Pulmonary artery endothelial cell (primary cell): ENCODE measurements at places on chromosomes 11 and 22. TPM values are rescaled to one million over a fixed set of nuclear protein-coding genes. Genes with fewer than 3 reads are reported as not detected.

Gene LDHAL6A
- total RNA-seq: not detected in 2 replicates

Gene OR52J3
- total RNA-seq: not detected in 2 replicates

Gene FAR1
- total RNA-seq: 62.1 and 81.7 TPM in 2 replicates

Gene RASSF10
- 0.26 TPM in 1 of 2 replicates, not detected in the other for total RNA-seq

Gene POU2AF1
- not detected in 2 replicates for total RNA-seq

Gene BCR
- total RNA-seq: 131 and 165 TPM in 2 replicates

Gene GDPD4
- not detected in 2 replicates for total RNA-seq

DNA sequence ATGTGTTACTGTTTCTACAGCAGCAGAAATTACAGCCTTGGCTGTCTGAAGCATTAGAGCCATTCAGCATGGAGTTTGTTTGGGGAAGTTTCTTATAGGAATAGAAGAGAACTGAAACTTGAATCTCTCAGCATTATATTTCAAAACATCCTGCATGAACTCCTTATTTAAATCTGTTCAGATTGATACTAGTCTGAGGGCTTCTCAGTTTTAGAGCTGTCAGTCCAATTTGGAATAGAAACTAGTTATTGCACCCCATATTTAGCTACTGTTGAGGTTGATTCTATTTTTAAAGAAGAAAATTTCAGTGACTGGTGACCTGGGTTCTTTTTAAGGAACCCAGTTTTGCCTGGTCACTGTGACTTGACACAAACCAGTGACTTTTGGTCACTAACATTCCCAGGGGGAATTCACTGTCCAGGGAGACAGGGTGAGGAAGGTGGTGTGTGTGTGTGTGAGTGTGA, 126.0 kb upstream of the TTC12 start:
- no peak for DNase-seq

GRCh38 chr11:105960252-105961245, 61.5 kb downstream of the MSANTD4 start:
- no peak for DNase-seq

DNA sequence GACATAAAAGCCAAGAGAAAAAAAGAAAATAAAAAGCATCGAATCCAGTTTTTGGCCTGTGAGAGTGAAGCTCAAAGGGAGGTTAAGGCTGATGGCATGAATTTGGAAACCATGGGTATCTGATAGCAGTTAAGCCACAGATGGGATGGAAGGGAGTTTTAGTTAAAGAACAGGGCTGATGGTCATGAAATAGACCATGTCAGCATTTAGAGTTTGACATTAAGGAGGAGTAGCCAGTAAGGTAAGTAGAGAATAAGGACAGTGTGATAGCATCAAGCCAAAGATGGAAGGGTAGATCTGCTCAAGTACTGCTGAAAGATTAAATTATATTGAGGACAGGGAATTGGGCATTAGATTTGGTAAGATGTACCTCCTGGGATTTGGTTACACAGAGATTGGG, 826.5 kb downstream of the NTM start:
- DNase-seq: no peak

- DNase-seq: no peak
Observed at GRCh38 chr11:134660416-134660815, 248.4 kb upstream of the B3GAT1 start.

- DNase-seq: no peak
Observed at GRCh38 chr11:69962152-69962551, 116.0 kb upstream of the ANO1 start.

DNA sequence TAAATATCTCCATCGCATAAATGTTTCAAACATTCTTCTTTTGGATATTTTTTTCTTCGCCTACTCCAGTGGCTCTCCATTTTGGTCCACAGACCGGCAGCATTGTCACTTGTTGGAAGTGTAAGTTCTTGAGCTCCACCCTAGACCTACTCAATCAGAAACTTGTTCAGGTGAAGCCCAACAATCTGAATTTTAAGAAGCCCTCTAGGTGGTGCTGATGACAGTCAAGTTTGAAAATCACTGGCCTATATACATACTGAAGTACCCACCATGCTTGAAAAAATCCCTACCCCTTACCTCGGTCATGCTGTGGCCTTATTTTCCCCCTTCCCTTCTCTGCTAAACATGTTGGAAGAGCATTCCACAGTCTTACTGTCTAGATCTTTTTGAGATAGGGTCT, 10.2 kb upstream of the ACAT1 start:
- DNase-seq: no peak

DNA sequence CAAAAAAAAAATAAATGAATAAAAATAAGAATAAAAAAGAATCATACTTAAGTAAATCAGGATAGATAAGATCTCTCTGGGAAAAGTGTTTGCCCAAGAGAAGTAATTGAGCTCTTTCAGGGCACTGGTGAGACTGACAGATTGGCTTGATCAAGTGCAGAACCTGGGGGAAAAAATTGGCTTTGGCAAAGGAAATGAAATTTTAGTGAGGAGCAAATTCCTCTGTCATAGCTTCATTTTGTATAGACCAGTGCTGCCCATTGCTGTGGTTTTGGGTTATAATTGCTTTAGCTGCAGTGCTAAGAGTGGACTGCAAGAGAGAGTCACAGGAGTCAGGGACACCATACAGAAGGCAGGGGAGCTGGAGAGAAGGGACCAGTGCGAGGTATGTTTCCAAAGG, 35.7 kb downstream of the SFI1 start:
- DNase-seq: no peak

- peak; percentile 66 for DNase-seq
Observed at GRCh38 chr11:59106363-59107336, at the start of gene FAM111B. FAM111B (plus strand) TSS chr11:59107237; CDS start chr11:59109626, 2,389 bp downstream.

- no peak for DNase-seq
Observed at GRCh38 chr11:70111269-70112016, 33.3 kb downstream of the ANO1 start.

DNA sequence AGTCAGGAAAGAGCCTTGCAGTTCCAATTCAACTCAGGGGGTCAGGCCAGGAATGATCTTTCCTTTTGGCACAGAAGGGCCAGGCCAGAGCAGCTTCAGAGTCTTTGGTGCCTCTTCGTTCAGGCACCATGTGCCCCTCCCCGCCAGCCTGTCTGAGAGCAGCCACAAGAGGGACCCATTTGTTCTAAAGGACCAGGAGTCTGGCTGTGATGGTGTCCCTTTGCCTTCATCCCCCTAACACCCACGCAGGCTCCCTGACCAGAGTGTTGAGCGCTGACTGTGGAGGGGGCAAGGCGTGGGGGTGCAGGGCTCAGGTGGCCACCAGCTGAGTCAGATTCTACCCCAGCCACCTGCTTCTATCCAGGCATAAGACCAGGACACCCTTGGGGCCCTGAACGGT, 156.4 kb downstream of the TTC17 start:
- DNase-seq: no peak

DNA sequence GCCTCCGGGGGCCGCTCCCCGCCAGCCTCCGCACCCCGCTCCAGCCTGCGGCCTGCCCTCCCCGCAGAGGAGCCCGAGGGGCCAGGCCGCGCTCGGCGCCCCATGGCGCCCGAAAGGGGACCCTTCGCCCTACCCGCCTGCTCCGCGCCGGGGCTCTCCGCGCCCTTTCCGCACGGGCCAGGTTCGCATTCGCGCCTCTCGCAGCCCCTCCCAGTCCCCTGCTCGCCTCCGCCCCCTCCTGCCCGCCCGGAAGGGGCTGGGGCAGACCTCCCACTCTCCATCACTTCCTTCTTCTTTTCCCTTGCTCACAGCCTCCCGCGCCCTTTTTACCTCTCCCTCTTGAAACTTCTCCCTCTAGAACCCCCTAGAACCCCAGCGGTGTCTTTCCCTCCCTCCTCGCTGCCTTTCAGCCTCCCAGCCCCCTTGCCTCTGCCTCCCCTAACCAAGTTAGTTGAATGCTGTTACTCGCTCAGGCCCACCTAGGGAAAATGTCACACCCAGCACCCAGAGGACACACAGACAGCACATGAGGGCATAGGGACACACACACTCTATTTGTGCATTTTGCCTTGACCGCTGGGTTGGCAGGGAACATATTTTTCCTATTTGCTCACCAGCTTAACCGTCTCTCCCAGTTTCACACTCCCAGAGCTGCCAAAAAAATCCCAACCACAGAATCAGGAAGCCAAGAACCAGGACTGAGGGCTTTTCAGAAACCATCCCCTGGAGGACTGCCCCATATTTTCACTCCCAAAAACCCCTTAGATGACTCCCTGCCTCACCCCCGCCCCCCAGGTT, at the start of gene SLC43A3:
SLC43A3 (minus strand) TSS at position 193 of the 798 bp plus-strand sequence. CDS start 949 bp downstream, outside the sequence.
- DNase-seq: no peak

DNA sequence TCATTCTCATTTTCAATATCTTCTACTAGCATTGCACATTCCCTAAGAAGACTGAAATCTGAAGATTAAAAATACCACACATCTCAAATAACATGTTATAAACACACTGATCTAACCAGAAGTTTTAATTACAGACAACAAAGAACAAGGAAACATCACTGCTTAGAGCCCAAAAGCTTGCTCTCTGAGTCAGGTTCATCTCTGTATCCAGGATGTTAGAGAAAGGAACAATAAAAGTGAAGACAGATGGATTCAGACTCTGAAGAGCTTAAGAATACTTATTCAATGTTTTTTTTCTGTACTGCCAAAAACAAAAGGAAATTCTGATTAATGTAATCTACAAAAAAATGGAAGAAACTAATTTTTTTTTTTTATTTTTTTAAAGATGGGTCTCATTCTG, 16.5 kb downstream of the RDX start:
- DNase-seq: peak; percentile 52

DNA sequence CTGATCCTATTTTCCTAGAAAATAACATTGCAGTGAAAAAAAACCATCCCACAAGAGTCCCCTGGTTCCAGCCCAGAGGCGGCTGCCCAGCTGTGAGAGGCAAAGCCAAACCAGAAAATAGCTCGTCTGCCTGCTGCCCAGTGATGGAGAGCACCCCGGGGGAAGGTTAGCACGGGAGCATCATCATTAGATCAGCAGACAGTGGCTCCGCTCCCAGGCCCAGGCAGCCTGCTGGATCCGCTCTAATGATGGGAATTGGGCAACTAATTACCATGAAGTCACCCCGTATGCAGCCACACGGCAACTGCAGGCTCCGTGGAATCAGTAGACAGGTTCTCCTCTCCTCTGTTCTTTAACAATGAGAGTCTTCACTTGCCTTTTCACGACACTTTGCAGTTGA, 17.1 kb upstream of the B3GAT1 start:
- DNase-seq: no peak

DNA sequence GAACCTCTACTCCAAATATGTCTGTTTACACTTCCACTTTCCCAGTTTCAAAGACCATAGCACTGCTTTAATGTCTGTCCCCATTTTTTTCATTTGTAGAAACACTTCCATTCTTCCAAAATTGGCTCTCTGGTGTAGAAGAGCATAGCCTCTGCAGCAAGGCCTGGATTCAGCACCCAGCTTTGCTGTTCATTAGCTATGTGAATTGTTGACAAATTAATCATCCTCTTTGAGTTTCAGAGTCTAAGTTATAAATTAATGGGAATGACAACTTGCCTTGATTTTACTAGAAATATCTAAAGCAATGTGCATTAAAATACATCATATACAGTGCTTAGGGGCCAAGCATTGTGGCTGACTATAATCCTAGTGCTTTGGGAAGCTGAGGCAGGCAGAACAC, 22.4 kb downstream of the GRIA4 start:
- no peak for DNase-seq

DNA sequence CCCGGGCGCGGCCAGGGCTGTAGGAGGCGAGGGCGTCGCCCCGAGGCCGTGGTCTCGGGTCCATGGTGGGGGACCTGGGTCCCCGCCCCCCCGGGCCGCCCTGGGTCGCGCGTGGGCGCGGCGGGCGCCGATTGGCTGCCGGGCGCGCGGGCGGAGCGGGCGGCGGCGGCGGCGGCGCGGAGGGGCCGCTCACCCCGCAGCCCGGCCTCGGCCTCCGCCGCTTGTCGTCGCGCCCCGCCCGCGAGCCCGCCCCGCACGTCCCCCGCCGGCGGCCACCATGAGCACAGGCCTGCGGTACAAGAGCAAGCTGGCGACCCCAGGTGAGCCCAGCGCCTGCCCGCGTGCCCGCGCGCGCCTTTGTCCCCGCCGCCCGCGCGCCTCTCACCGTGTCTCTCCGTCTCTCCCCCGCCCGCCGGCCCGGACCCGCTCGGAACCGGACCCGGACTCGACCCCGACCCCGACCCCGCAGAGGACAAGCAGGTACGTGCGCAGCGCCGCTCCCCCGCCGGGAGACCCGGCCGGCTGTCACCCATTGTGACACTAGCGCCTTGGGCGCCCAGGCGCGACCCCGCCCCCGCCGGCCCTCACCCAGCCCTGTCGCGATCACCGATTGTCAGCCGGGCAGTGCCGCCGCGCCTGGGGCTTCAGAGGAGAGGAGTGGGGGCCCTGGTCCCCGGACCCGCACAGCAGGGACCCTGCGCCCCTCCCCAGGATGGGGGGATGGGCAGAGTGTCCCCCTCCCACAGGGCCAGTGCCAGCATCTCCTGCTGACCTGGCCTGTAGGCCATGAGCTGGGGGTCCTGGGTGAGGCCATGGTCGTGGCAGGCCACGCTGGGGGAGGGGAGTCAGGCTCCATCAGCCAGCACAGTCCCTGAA, at the start of gene SEPTIN5:
SEPTIN5 (plus strand) TSS at position 192 of the 876 bp plus-strand sequence; CDS start at position 278, 86 bp downstream.
- no peak for DNase-seq

DNA sequence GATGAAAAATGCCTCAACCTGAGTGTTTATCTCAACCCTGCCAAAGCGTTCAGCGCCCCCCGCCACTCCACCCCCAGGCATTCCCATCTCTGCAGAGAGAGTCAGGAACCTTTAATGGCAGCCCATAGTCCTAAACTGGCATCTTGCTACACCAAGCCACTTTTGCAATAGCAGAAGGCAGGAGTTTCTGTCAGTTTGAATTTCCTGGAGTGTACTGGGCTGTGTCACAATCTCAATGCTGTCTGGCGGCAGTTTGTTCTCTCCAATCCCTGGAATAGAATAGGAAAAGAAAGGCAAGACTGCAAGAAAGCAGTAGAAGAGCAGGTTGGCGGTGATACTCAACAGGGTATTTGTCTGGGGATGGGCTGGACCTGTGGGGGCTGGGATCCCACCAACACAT, 32.9 kb upstream of the FLI1 start:
- no peak for DNase-seq

- no peak for DNase-seq
Observed at GRCh38 chr11:79506734-79507344, 66.0 kb upstream of the TENM4 start.

- DNase-seq: no peak
Observed at GRCh38 chr11:74055938-74056337, 47.1 kb upstream of the UCP3 start.

- DNase-seq: no peak
Observed at GRCh38 chr22:38355275-38355674, 38.0 kb upstream of the CSNK1E start.

DNA sequence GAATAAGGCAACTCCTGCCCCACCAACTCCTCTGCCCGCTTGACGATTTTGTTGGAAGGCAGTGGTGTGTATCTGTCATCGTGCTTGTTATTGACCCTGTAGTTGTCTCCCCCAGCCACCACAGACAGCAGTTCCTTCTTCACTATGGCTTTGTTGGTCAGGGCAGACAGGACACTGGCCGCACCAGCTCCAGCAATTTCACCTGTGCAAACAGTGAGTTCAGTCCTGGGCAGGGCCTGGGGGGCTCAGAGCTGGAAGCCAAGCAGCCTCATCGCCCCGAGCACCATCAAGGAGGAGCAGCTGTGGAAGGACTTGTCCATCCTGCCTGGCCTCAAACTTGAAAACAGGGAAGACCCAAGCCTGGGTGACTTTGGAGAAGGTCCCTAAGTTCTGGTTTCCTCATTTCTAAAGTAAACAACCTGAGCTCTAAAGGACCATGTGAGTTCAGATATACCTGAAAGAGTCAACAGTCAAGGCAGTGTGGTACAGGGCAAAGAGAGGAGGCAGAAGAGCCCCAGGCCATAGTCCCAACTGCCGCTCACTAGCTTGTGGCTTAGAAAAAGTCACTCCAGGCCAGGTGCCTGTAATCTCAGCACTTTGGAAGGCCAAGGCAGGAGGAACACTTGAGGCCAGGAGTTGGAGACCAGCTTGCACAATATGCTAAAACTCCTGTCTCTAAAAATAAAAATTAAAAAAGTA, 4.6 kb downstream of the PLAAT2 start:
- DNase-seq: no peak
